Endodermal cell (in vitro differentiated cells): ENCODE measurements at places on chromosomes 3 and 15. TPM values are rescaled to one million over a fixed set of nuclear protein-coding genes. Genes with fewer than 3 reads are reported as not detected.

Gene SERPINI2
- 0.45 TPM in 1 of 2 replicates, not detected in the other for total RNA-seq

Gene STAB1
- total RNA-seq = 0.32 and 0.55 TPM in 2 replicates

Gene TM4SF18
- 0.58 TPM in 1 of 3 replicates, not detected in the others for total RNA-seq

Gene TMEM207
- not detected in 3 replicates for total RNA-seq

Gene ENTPD3
- total RNA-seq = 0.27 and 0.37 TPM in 2 replicates

Gene CCRL2
- total RNA-seq = not detected in 2 replicates

Gene AP3B2
- total RNA-seq = 21.5 and 22.4 TPM in 2 replicates

Gene ZIC4
- not detected in 3 replicates for total RNA-seq

Gene MB21D2
- total RNA-seq = 5.7 to 8.6 TPM (median 5.9 TPM) in 3 replicates

Gene TUSC2
- total RNA-seq = 23.5 and 28.6 TPM in 2 replicates

Gene BSN
- 1.2 to 2.4 TPM (median 2.1 TPM) in 3 replicates for total RNA-seq

Gene DYNC1LI1
- total RNA-seq = 42.5 and 43.2 TPM in 2 replicates

Gene RBMS3
- 1.3 to 2.0 TPM (median 1.7 TPM) in 3 replicates for total RNA-seq

Gene GPR149
- total RNA-seq = not detected in 2 replicates

Gene RNF123
- 36.9 to 47.3 TPM (median 41.5 TPM) in 3 replicates for total RNA-seq

Gene MYZAP
- total RNA-seq = 0.20 and 0.33 TPM in 2 replicates

Gene COL7A1
- total RNA-seq = 14.5 to 24.8 TPM (median 16.6 TPM) in 3 replicates

Gene SOX14
- total RNA-seq = 0.11 and 0.13 TPM in 2 replicates

Gene PAK6
- total RNA-seq = 6.6 to 9.4 TPM (median 7.7 TPM) in 3 replicates

Gene RTP1
- 0.88 and 1.4 TPM in 2 replicates for total RNA-seq

Gene ANKUB1
- not detected in 3 replicates for total RNA-seq

Gene LPP
- 104 and 105 TPM in 2 replicates for total RNA-seq

Gene MAP1A
- total RNA-seq = 0.40 to 0.74 TPM (median 0.66 TPM) in 3 replicates

Gene CCDC13
- total RNA-seq = 0.35 to 1.1 TPM (median 0.40 TPM) in 3 replicates

Gene MCF2L2
- 53.7 and 72.6 TPM in 2 replicates for total RNA-seq

Gene RLBP1
- not detected in 3 replicates for total RNA-seq

Gene SLC6A11
- 0.36 and 0.73 TPM in 2 replicates for total RNA-seq

Gene MYO1E
- 65.6 and 72.2 TPM in 2 replicates for total RNA-seq

Gene OXSR1
- 40.6 and 41.9 TPM in 2 replicates for total RNA-seq

Gene PROS1
- total RNA-seq = 39.1 to 52.4 TPM (median 52.4 TPM) in 3 replicates

Gene EAF2
- total RNA-seq = 3.4 to 4.6 TPM (median 4.6 TPM) in 3 replicates

Gene KIF15
- 11.8 to 24.9 TPM (median 20.4 TPM) in 3 replicates for total RNA-seq

Gene CAV3
- not detected in 3 replicates for total RNA-seq

Gene SPINK8
- not detected in 3 replicates for total RNA-seq

Gene GHSR
- total RNA-seq = not detected in 3 replicates

Gene ROPN1
- total RNA-seq = not detected in 2 replicates

Gene SLC9C1
- 0.24 to 0.50 TPM in 2 of 3 replicates, not detected in the other for total RNA-seq

Gene MBD4
- 39.9 to 46.5 TPM (median 45.5 TPM) in 3 replicates for total RNA-seq

Gene CEP19
- 2.0 to 4.9 TPM (median 4.5 TPM) in 3 replicates for total RNA-seq

Gene BMF
- 46.9 and 53.5 TPM in 2 replicates for total RNA-seq

Gene MEIS2
- total RNA-seq = 5.3 and 7.1 TPM in 2 replicates

Gene FEZF2
- not detected in 3 replicates for total RNA-seq

Gene AGTR1
- not detected in 3 replicates for total RNA-seq

Gene CADM2
- total RNA-seq = 28.1 to 31.1 TPM (median 29.8 TPM) in 3 replicates

Gene KIF7
- 19.6 and 22.9 TPM in 2 replicates for total RNA-seq

Gene NUSAP1
- 118 and 125 TPM in 2 replicates for total RNA-seq

Gene UBA3
- 74.6 and 77.8 TPM in 2 replicates for total RNA-seq
